ENCODE measurements at places on chromosomes 3 and 15.

GRCh38 chr15:48556159-48556897, 89.2 kb downstream of the FBN1 start:
- no peak for DNase-seq

DNA sequence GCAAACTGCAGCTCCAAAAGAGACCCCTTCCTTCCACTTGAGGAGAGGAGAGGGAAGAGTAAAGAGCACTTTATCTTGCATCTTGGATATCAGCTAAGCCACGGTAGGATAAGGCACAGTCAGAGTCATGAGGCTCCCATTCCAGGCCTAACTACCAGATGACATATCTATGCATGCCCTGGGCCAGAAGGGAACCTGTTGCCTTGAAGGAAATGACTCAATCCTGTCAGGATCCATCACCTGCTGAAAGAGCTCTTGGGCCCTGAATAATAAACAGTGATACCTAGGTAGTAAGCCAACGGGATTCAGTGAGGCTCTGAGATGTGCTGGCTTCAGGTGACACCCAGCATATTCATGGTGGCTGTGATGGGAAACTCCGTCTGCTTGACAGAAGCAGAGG, 118.5 kb upstream of the EPHA3 start:
- DNase-seq: no peak

DNA sequence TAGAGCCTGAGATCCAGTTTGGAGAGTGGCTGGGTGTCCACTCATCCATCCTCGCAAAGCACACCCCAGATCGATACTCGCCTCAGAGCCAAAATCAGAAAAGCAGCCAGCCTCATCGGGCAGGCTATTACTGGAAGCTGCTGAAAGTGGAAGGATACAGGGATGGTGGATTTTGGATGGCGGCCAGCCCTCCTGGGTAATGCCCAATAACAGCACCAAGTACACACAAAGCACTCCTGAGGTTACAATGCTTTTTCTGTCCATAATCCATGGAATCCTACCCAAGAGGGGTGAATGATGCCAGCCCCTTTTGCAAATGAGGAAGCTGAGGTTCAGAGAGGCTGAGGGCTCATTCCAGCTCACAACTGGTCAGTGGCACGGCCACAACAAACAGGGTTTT, 93.1 kb upstream of the SLC6A11 start:
- no peak for DNase-seq

GRCh38 chr3:160931474-160931873, 173.7 kb downstream of the B3GALNT1 start:
- DNase-seq: no peak

- no peak for DNase-seq
Observed at GRCh38 chr3:159824333-159824732, 164.3 kb upstream of the IL12A start.

GRCh38 chr3:134487406-134487805, 1.5 kb downstream of the CEP63 start:
- DNase-seq: no peak

DNA sequence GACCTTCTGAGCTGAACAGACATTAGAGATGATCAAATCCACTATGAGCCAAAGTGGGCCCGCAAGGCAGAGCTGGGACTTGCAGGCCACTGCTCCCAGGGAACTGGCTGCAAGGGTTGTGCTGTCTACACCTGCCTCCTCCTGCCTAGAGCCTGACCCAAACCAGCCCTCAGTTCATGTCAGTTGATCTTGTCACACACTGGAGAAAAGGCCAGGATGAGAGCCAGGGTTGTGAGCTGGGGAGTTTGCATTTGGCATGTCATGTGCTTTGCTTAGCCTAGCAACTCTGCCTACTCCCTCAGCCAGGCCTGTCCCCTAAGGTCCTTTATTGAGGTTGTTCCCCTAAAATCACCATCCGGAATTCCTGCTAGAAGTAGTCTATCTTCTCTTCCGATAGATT, 67.8 kb downstream of the RAB11A start:
- DNase-seq: no peak

- no peak for DNase-seq
Observed at GRCh38 chr3:104810896-104811295, 555.8 kb upstream of the ALCAM start.

- no peak for DNase-seq
Observed at GRCh38 chr3:44992555-44993470, 16.8 kb downstream of the EXOSC7 start.

DNA sequence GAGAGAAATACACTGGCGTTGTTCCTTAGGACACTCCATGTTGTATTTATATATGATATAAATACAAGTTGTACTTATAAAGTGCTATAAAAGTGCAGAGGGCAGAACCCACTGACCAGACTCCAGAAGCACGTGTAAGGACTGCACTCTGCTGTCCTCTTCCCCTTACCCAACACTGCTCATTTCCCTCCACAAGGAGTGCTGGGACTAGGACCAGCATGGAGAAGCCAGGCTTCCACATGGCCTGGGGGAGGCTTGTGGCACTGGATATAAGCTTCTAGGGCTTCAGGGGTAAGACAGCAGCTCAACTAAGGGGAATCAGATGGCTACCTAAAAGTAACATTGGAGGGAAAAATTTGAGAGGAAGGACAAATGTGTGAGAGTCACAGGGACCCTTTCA, 556.9 kb downstream of the IGSF11 start:
- DNase-seq: no peak

All from stimulated activated CD4-positive, alpha-beta T cell treated with anti-CD3 and anti-CD28 coated beads, Interleukin-15, amount 100 ng/mL, for 48 hours (primary cell).